NAMALWA (cell line): ENCODE measurements at places on chromosomes 5 and 9.

- no peak for DNase-seq
Measured at GRCh38 chr5:2166979-2167377, 284.3 kb upstream of the IRX4 start.

DNA sequence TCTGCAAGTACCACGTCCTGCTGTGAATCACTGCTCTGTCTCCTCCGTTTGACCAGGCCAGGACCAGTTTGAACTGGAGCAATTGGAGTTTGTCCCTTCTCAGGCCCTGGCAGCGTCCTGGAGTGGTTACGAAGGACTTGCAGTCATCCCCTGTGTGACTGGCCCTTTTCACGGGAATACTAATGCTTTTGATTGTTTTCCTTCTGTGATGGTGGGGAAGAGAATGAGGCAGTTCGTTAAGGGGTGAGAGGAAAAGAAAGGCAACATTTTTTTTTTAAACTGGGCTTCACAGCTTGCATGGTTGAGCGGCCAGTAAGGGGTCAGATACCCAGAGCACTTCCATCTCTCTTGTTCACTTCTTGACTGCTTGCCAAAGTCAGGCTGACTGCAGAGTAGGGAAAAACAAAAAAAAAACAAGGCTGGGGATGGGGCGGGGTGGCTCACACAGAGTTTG is 153.5 kb upstream of the STK32A start:
- no peak for DNase-seq

- DNase-seq = no peak
Measured at GRCh38 chr5:116478491-116478890, 96.1 kb downstream of the SEMA6A start.

DNA sequence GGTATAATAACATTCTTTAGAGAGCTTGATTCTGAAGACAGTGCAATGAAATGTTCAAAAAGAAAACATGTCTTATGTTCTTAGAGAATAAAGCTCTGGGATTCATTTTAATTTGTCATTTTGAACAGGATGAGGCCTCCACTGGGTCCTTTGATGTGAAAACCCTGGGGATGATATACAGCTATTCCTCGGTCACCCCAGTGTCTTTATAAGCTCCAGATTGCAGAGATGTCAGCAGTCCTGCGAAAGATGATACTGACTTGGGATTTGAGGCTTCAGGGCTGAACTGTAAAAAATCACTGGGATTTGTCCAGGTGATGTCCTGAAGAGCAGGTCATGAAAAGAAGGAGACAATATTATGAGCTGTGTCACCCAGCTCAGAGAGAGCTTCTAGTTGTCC is 529.7 kb upstream of the ZNF608 start:
- DNase-seq = no peak

GRCh38 chr5:159051421-159052282 is 48.1 kb downstream of the EBF1 start:
- peak; percentile 86 for DNase-seq

- DNase-seq = no peak
Measured at GRCh38 chr5:177332896-177333260, 18.6 kb downstream of the LMAN2 start.

DNA sequence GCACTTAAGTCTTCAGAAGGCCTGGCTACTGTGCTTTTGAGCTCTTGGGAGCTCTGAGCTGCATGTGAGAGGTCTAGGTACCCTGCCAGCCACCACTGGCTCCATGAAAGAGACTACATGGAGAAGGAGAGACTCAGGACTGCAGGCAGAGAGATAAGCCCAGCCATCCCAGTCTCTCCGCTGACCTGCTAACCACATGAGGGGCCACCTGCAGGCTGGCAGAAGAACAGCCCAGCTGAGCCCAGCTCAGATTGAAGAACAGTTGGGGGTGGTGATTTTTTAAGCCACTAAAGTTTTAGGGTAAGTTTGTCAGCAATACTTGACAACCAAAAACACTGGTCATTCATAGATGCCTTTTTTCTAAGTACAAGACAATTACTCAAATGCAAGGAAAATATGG is 205.0 kb upstream of the PRDM9 start:
- DNase-seq = peak; percentile 13
